ENCODE measurements at places on chromosomes 16 and 17.

DNA sequence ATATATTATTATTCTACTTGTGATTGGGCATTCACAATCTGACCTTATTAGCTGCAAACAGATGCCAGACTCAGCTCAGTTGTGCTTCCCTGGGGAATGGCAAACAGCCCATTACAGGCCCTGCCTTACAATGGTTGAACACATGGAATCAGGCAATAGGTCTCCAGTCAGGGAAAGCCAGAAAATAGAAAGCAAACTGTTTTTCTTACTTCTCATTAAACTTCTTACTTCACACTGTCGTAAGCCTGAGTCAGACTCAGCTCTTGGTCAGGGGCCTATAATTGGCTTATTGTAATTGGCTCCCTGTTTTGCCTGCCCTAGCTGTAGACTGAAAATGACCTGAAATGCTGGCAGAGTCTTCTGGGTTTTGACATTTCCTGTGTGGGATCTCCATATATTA is 77.0 kb upstream of the CA10 start:
- no peak for DNase-seq

DNA sequence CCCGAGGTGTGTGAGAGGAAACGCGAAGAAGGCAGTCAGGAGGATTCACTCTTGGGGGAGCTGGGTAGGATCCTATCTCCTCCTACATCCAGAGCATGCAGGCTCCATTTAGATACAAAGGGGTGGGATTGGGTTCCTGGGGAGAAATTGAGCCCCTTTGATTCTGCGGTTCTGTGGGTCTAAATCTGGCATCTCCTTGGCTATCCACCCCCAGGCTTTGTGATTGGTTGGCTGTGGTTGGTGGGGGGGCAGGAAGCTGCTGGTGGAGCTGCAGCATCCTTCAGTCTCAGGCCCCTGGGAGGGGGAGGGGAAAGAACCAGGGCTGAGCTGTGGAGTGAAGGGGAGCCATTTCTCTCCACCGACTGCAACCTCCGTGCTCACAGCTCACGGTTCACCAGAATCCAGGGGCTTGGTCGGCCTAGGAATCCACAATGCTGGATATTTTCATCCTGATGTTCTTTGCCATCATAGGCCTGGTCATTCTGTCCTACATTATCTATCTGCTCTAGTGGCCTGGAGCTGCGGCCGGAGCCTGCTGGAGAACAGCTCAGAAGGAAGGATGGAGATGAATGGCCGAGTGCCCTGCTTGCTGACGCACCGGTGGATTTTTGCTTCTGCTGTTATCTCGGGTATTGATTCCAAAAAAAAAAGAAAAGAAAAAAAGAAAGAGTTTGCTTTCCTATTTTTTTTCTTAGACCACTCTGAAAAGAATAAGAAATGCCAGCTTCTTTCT is at the start of gene LASP1NB:
Gene LASP1NB, plus strand, starts transcription at position 352 of the 733 bp plus-strand sequence.
- peak; percentile 17 for DNase-seq

GRCh38 chr16:52545222-52545897 is 1.6 kb downstream of the TOX3 start:
- DNase-seq = no peak

DNA sequence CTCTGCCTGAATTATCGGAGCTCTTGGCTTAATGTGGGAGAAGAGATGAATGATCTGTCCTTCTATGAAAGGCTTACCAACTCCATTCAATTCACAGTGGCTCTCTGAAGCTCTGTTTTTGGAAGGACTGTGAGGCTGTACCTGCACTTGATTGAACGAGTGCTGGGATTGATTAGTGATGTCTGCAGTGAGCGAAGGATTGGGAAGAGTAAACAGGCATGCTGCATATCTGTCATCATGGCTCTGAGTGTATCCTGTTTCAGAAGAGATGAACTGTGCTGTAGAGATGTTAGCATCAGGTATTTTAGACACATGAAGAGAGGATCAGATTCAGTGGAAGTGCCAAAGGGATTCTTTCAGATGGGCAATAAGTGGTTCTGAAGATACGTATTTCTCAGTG is 564.0 kb downstream of the MAF start:
- DNase-seq = no peak

DNA sequence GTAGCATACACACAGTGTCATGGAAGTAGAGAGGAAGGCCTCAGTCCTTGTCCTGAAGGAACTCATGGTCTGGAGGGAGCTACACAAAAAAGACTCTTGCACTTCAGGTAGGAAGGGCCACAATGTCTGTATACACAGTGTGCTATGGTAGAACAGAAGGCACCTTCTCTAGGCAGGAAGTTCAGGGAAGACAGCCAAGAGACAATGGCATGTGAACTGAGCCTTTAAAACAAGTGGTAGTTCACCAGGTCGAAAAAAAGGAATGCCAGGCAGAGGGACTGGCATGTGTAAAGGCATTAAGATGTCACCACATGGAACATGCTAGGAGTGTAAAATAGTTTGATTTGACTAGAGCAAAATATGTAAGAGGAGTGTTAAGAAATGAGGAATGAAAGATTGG is 9.7 kb downstream of the GNAO1 start:
- DNase-seq = no peak
